ENCODE measurements at places on chromosomes 5 and 9.

- no peak for DNase-seq
Measured at GRCh38 chr9:125509476-125509875, 197.5 kb downstream of the MAPKAP1 start.

- no peak for DNase-seq
Measured at GRCh38 chr5:172906888-172907287, 52.3 kb upstream of the RPL26L1 start.

GRCh38 chr9:34956648-34957047, 1.4 kb upstream of the PHF24 start:
- DNase-seq, result no peak

- no peak for DNase-seq
Measured at GRCh38 chr5:135211083-135211790, 177.2 kb upstream of the PITX1 start.

GRCh38 chr9:136045595-136046553, 49.2 kb downstream of the NACC2 start:
- DNase-seq, result no peak

DNA sequence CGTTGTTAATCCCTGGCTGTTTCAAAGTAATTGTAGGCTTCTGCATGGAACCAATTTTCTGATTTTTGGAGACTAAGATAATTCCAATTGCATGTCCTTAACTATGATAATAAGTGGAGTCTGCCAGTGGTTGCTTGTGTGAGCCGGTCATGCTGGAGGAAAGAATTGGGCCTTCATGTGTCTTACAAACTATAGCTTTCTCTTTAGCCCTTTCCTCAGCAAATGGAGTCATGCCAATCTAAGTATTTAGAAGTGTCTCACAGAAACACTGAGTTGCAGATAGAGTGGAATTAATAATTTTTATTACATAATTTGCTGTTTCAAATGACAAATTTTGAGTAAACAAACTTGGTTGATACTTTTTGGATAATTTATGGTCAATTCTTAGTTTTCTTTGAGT, 200.4 kb downstream of the FBXL7 start:
- DNase-seq, result no peak

DNA sequence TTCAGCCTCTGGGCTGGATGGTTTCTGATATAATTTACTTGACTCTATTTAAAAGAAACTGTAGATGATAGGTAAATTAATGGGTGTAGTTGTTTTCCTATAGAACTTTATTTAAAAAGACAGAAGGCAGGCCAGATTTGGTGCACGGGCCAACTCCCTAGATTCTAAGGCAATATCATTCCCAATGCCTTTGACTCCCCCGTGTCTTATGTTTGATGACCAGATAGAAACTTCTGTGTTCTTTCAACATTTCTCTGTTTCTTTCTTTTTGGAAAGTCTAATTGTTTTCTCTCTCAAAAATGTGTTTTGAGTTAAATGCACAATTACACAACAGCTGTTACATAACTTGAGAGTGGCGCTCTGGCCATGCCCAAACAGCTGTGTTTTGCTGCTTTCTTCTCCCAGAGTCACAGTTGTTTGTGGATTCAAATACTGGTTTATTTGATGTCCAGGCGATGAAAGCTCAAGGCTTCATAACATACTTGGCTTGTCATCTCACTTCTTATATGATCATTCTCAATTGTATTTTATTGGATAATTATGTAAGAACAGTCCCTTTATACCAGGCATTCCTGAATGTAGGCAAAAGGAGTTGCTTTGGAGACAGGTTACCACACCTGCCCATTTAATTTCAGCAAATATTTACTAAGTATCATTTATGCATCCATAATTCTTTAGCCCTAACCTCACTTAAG, 1.7 kb upstream of the ALDH1A1 start:
- DNase-seq, result no peak

- peak; percentile 82 for DNase-seq
Measured at GRCh38 chr9:16030528-16031185, 477.8 kb downstream of the CCDC171 start.

DNA sequence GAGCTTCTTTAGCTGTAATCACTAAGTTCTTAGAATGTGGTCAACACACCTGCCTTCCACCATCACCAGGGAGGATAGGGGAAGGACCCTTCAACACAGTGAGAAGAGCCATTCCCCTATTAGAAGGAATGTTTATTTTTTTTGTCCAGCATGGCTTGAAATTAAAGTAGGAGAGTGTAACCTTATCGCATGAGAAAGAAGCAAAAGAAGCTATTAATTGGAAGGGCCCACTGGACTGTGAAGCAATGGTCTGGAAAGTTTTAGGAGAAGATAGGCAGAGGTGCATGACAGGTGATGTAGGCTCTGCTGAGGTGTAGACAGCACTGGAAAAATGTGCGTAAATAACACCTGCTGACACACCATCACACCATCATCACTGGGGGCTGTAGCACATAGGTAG, 1526.0 kb downstream of the MAT2B start:
- no peak for DNase-seq

DNA sequence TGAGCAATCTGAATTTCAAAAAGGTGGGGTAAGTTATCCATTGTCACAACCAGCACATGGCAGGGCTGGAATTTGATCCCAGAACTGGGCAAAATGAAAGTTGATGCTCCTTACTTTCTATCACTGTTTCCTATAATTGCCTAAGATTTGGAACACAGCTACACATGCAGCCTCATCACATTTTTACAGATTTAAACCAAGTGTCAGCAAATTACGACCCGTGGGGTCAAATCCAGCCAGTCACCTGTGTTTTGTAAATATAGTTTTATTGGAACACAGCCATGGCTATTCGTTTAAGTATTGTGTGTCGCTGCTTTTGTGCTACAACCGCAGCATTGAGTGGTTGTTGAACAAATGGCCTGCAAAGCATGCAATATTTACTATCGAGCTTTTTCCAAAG, 94.3 kb downstream of the SREK1 start:
- DNase-seq, result no peak

- DNase-seq, result no peak
Measured at GRCh38 chr9:130266236-130267098, 907 bp downstream of the HMCN2 start.

DNA sequence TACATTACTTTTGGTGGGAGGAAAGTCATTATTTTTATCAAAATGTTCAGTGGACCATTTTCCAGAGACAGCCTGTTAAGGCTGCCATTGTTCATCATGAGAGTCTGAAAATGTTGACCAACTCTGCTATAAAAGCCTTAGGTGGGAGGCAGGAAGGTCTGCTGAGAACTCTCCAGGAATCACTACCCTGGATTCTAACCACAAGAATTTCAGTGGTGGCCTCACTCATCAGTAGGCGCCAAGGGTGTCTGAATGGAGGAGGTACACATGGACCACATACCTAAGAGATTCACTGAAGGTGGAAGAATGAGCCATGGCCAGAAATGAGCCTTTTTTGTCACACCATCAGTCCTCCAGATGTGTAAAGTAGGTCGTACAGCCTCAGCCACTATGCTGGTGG, 21.0 kb upstream of the TLX3 start:
- no peak for DNase-seq

- no peak for DNase-seq
Measured at GRCh38 chr5:156879665-156880285, 29.7 kb downstream of the PPP1R2B start.
